ENCODE measurements at places on chromosomes 6 and 20.

- no peak for DNase-seq
These were observed 42.6 kb downstream of the PRKN start for GRCh38 chr6:162684961-162685360.

- no peak for DNase-seq
These were observed 6.7 kb upstream of the VNN2 start for GRCh38 chr6:132764370-132764769.

- no peak for DNase-seq
These were observed 28.9 kb downstream of the PLG start for GRCh38 chr6:160730911-160731310.

- DNase-seq = no peak
These were observed 249.6 kb downstream of the TSHZ2 start for GRCh38 chr20:53221731-53222130.

DNA sequence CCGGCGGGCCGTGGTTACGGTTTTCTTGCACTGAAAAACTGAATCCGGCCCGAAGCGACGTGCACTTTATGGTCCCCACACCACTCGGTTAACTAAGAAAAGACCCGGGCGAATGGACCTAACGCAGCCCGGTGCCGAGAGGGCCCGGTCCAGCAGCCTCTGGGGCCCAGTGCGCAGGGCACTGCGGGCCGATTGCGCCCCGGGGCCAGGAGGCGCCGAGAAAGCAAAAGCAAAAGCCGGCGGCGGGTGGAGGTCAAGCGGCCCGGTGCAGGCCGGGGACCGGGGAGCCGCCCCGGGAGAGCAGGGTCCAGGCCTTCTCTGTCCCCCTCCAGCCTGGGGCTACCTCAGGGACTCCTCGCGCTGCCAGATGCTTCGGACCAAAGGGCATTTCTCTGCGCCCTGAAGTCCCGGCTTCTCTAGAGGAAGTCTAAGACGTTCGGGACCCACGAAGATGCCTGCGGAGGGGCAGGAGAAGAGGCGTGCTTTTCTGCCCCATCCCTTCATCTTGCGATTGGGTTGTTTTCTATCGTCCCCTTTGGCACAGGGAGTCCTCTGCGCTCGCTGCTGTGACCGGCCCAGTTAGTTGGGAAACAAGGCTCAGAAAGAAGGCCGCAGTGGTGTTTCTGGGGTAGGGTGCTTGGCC, 4.4 kb downstream of the FOXF2 start:
- DNase-seq = no peak

- no peak for DNase-seq
These were observed 40.4 kb upstream of the RAB23 start for GRCh38 chr6:57262488-57262887.

All from type B pancreatic cell (in vitro differentiated cells).